ENCODE measurements at places on chromosomes 2 and 18.

DNA sequence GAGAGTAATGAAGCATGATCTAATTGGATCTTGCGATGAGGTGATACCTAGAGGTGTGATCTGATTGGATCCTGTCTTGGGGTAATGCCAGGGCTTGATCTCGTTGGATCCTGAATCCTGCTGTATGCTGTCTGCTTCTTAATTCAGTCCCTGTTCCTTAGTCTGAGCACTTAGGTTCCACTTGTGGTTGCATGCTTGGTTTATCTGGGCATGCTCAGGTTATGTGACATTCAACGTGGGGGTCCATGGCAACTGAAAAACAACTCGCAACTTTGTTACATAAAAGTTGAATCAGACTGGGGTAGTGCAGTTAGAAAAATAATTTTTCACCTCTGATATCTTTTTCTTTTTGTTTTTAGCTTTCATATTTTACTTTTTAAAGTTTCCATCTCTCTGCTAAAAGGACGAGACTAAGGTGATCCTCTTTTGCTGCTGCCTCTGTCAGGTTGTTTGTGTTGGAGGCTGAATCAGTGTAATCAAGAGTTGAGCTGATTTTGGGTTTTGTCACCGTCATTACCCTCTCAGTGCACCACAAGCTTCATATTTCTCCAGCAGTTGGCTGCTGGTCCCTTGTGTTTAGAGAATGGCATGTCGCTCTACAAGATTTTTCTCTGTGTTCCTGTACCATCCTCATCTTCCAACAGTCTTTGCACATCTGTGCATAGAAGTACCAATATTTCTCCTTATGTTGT is 67.9 kb downstream of the NCOA1 start:
- no peak for DNase-seq

- no peak for DNase-seq
Observed at GRCh38 chr2:238231251-238231793, 8.5 kb downstream of the HES6 start.

DNA sequence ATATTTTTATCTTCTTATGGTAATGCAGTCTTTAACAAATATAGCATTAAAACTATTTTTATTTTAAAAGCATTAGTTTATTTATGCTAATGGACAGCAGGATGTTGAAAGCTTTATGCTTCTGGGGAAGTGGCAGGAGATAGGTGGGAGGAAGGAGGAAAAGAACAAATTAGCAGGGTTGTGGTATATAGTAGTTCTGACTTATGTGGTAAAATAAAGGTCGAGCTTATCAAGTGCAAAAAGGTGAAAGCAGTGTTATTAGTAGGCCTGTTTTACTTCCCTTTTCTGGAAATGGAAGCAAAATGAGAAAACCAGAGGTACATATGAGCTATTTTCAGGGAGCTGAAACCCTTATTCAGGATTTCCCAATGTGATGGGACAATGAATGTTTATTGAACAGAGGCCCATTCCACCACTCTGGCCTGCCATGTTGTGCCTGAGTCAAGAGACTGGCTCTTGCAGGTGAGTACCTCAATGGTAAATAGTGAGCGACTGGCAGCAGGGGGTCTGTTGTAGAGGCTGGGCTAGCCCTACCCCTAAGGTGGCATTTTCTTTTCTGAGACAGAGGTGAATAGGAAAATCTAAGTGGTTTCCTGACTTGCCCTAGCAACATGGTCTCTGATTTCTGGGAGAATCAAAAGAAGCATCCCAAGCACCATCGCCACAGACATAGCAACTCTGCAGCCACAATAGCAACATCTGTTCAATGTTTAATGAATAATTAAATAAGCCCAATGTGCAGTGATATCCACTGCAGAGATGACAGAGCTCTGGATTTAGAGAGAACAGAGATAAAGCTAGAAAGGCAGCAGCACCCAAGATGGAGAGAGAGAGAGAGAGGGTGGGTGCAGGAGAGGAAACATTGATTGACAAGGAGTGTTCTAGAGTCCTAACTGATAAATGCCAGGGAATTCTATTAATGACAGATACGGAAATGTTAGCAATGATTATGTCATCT is 119.7 kb downstream of the UPP2 start:
- DNase-seq, result no peak

- DNase-seq, result no peak
Observed at GRCh38 chr2:67503066-67503795, 106.1 kb downstream of the ETAA1 start.

- DNase-seq, result no peak
Observed at GRCh38 chr2:101140237-101140636, 10.9 kb downstream of the TBC1D8 start.

- DNase-seq, result no peak
Observed at GRCh38 chr18:74861154-74861553, 263.5 kb downstream of the ZNF407 start.

- DNase-seq, result no peak
Observed at GRCh38 chr2:2805263-2805662, 474.2 kb upstream of the MYT1L start.

DNA sequence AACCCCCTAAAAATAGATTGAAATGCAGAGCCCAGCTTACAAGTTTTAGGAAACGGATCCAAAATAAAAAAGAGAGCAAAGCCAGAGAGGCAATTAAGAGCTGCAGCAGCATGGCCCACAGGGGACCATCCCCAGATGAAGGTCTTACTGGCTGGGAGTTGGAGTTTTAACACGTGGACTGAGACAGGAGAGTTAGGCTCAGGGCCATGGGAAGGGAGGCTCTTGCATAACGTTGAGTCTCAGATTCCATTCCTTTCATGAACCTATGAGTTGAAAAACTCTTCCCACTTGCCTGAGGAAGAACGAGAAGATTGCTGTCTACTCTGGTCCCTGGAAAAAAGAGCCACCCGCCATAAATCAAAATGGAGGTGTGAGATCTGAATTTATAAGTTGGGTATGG is 101.8 kb upstream of the NDUFV2 start:
- no peak for DNase-seq

GRCh38 chr2:160606341-160606740 is 112.7 kb upstream of the RBMS1 start:
- no peak for DNase-seq

- DNase-seq, result no peak
Observed at GRCh38 chr2:106122157-106122556, 71.9 kb downstream of the UXS1 start.

- DNase-seq, result no peak
Observed at GRCh38 chr2:202129841-202130240, 56.8 kb downstream of the KIAA2012 start.

DNA sequence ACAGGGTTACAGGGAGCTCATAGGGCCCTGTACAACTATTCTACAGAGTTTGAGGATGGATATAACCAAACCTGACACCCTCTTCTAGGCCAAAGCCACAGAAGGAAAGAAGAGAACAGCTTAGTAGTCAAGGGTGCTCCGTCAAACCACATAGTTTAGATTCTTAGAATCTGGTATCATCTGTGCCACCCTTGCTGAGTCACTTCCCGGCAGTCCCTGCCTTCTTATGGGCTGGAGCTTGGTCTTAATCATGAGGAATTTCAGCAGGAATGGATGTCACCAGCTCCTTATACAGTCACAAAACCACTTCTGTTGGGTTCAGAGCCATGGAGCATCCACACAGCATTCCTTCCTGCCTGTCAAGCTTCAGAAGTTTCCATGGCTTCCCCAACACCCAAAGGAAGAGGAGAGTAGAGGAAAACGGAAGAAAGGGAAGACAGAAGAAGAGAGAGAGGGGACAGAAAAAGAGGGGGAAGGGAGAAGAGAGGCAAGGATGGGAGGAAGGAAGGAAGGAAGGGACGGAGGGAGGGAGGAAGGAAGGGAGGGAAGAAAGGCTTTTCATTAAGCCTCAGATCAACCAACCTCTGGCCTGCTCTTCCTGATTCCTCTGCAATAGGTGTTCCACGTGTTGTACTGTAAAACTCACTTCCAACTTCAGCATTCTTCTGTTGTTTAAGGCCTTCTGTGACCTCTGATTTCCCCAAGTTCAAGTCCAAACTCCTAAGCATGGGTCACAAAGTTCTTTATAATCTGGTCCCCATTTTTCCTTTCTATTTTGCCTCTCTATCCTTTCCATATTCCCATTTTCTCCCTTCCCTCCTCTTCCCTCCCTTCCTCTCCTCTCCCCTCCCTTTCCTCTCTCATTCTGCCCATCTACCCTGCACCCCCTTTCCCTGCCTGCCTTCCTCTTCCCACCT is 246.1 kb upstream of the TNP1 start:
- DNase-seq, result no peak

- DNase-seq, result no peak
Observed at GRCh38 chr2:205650450-205650849, 31.9 kb upstream of the NRP2 start.

Measured in NCI-H1436 treated with DMSO at 0.1 percent for 48 hours (cell line).